ENCODE measurements at places on chromosomes 3 and 15.

GRCh38 chr3:27659279-27660021 is 62.7 kb downstream of the EOMES start:
- H3K4me3 ChIP-seq: no peak overlapping the region
- peak; percentile 68 for DNase-seq
- 0 out of 2 replicates have a peak, but pooled peaks cover 3% of the 10 kb centered on the region for H3K4me1 ChIP-seq
- no peaks in the 10 kb centered on the region for H3K36me3 ChIP-seq
- H3K27ac ChIP-seq: no peak overlapping the region
- no peaks in the 10 kb centered on the region for H3K27me3 ChIP-seq

- no peaks in the 10 kb centered on the region for H3K36me3 ChIP-seq
- no peak overlapping the region for H3K4me3 ChIP-seq
These were observed 2.5 kb downstream of the ALDH1A2 start for GRCh38 chr15:58062983-58063382.

GRCh38 chr3:107024551-107025026 is 352.6 kb upstream of the CCDC54 start:
- no peak for DNase-seq
- H3K27ac ChIP-seq: no peak overlapping the region
- H3K36me3 ChIP-seq: no peaks in the 10 kb centered on the region
- no peaks in the 10 kb centered on the region for H3K4me1 ChIP-seq

GRCh38 chr3:81752604-81753003 is 8.8 kb downstream of the GBE1 start:
- DNase-seq: no peak
- H3K4me1 ChIP-seq: no peaks in the 10 kb centered on the region
- peaks cover 8% of the 10 kb centered on the region for H3K36me3 ChIP-seq
- H3K27ac ChIP-seq: no peak overlapping the region

GRCh38 chr15:43511012-43511885 is 6.2 kb upstream of the MAP1A start:
- H3K27ac ChIP-seq: no peak overlapping the region
- DNase-seq: peak; percentile 63
- H3K27me3 ChIP-seq: peaks cover 12% of the 10 kb centered on the region
- H3K36me3 ChIP-seq: no peaks in the 10 kb centered on the region
- peak overlapping the region; percentile 93 for H3K4me3 ChIP-seq

DNA sequence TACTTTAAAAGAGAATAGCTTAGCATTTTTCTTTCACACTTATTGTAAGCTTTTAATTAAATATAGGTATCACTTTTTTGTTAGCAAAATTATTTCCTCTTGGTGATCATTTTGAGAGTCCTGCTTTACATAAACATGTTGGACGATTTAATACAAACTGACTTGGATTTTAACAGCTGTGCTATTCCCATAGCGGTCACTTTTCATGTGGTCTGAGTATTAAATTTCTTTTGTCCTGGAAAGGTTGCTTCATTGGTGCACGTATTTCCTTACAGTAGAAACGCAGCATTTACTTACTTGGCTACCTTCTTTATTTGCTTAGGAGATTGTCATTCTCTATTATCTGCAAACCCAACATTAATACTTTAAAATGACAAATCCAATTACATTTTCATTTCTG is 109.4 kb downstream of the ATG7 start:
- H3K27me3 ChIP-seq: no peaks in the 10 kb centered on the region
- H3K27ac ChIP-seq: no peak overlapping the region
- no peaks in the 10 kb centered on the region for H3K4me1 ChIP-seq
- H3K36me3 ChIP-seq: no peaks in the 10 kb centered on the region
- H3K4me3 ChIP-seq: no peak overlapping the region

DNA sequence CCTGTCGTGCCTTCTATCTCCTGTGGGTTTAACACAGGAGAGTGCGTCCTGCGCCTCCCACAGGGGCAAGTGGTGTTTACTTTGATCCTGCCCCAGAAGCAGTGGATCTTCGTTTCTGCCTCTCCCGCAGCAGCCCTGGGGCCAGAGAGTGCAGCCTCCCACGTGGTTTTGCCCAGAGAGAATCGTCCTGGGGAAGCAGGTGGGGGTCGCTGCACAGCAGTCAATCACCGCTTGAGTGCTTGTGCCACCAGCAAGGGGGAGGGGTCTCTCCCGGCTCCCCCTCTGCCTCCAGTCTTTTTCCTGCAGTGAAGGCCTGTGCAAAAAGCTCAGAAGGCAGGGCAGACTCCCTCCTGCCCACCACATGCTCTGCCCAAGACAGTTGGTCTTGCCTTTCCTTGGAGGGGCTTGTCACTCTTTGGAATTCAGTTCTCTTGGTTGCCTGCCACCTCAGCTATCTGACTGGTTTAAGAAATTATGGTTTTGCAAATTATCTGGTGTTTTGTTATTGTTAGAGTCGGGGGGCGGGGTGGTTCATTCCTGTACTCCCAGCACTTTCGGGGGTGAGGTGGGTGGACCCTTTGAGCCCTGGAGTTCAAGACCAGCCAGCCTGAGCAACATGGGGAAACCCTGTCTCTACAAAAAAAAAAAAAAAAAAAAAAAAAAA is 26.9 kb downstream of the STOML1 start:
- no peaks in the 10 kb centered on the region for H3K27me3 ChIP-seq
- H3K27ac ChIP-seq: no peak overlapping the region
- DNase-seq: peak; percentile 67
- peaks cover 4% of the 10 kb centered on the region for H3K4me1 ChIP-seq

- no peaks in the 10 kb centered on the region for H3K27me3 ChIP-seq
- DNase-seq: no peak
- no peak overlapping the region for H3K4me3 ChIP-seq
- H3K4me1 ChIP-seq: peaks cover 5% of the 10 kb centered on the region
- H3K27ac ChIP-seq: no peak overlapping the region
These were observed 59.5 kb upstream of the TSEN2 start for GRCh38 chr3:12424635-12425319.

DNA sequence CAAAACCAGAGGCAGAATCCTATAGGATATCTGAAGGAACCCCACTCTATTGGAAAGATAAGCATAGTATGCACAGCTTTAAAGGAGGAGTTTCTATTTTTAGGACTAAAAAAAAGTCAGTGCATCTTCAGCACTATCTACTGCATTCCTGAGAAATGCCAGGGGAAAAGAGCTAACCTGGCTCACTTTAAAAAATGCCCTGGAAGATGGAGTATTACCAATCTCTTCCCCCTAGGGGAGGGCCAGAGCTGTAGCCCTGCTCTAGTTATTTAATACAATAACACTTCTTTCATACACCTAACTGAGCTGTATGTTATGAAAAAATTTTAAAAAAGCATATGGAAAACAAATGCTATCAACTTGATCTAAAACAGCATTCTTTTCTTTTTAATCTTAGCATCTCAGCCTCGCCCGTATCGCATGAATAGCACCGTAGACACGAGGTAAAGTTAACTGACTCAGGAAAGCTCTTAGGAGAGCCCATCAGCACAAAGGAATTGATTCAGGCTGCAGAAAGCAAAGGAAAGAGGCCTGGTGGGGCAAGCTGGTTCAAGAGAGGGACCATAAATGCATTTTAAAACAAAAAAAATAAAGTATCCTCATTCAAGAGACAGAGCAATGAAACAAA is 50.2 kb downstream of the TGM4 start:
- H3K4me3 ChIP-seq: no peak overlapping the region
- H3K27ac ChIP-seq: no peak overlapping the region
- H3K27me3 ChIP-seq: no peaks in the 10 kb centered on the region
- peaks cover 53% of the 10 kb centered on the region for H3K36me3 ChIP-seq

DNA sequence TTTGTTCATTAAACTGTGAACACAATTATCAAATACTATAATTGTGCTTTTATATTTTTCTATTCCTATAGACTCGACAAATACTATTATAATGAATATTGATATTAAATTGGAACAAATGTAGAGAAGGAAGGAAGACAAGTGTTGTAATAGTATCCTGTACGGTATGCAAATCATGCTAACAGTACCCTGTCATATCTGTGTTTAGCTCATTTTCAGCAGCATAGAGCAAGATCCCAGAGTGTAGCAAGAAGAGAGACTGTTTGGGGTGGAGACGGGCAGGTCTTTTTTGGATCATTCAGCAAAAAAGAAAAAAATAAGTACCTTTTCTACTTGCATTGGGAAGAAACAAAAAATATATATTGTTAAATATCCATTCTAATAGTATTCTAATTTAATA is 224.1 kb downstream of the TPRG1 start:
- no peaks in the 10 kb centered on the region for H3K4me1 ChIP-seq
- no peak for DNase-seq
- no peaks in the 10 kb centered on the region for H3K36me3 ChIP-seq
- H3K4me3 ChIP-seq: no peak overlapping the region
- no peak overlapping the region for H3K27ac ChIP-seq

- no peak for DNase-seq
- no peaks in the 10 kb centered on the region for H3K27me3 ChIP-seq
- no peaks in the 10 kb centered on the region for H3K4me1 ChIP-seq
- H3K36me3 ChIP-seq: no peaks in the 10 kb centered on the region
These were observed 52.5 kb downstream of the TP63 start for GRCh38 chr3:189683546-189684255.

- no peaks in the 10 kb centered on the region for H3K27me3 ChIP-seq
- DNase-seq: no peak
- H3K36me3 ChIP-seq: peaks cover 15% of the 10 kb centered on the region
- H3K4me1 ChIP-seq: no peaks in the 10 kb centered on the region
- H3K4me3 ChIP-seq: no peak overlapping the region
- H3K27ac ChIP-seq: no peak overlapping the region
These were observed 27.8 kb downstream of the PDCD6IP start for GRCh38 chr3:33826206-33826605.

DNA sequence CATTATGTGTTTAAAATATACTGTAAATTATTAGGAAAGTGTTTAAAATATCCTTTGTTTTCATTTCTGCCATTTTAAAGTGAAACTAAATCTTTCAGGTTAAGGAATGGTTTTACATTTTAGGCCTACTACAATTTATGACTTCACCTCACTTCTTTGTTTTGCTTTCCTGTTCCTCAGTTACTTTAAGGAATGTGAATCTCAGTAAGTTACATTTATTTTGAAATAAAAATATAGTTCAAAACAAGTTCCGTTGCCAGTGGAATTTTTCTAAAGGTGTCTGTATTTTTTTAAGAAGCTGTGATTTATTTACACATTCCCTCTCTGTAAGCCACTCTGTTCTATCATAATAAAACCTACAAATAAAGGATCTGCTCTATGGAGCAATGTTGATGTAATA is 630.9 kb upstream of the AGTR1 start:
- DNase-seq: no peak
- H3K36me3 ChIP-seq: no peaks in the 10 kb centered on the region
- H3K27ac ChIP-seq: no peak overlapping the region
- H3K4me1 ChIP-seq: no peaks in the 10 kb centered on the region

- H3K27me3 ChIP-seq: no peaks in the 10 kb centered on the region
- H3K36me3 ChIP-seq: peaks cover 6% of the 10 kb centered on the region
- H3K4me3 ChIP-seq: no peak overlapping the region
- no peaks in the 10 kb centered on the region for H3K4me1 ChIP-seq
- H3K27ac ChIP-seq: no peak overlapping the region
These were observed 35.8 kb downstream of the PRKCD start for GRCh38 chr3:53196575-53197407.

- no peak overlapping the region for H3K4me3 ChIP-seq
- H3K36me3 ChIP-seq: no peaks in the 10 kb centered on the region
- no peaks in the 10 kb centered on the region for H3K4me1 ChIP-seq
- no peak for DNase-seq
- no peaks in the 10 kb centered on the region for H3K27me3 ChIP-seq
These were observed 95.8 kb downstream of the PPARG start for GRCh38 chr3:12384451-12385233.

GRCh38 chr15:79431636-79432344 is at the start of gene MINAR1:
Gene MINAR1 (plus strand): TSS chr15:79432336. CDS start chr15:79456148, 23,812 bp downstream.
- DNase-seq: peak; percentile 47
- H3K27me3 ChIP-seq: peaks cover 26% of the 10 kb centered on the region
- H3K36me3 ChIP-seq: no peaks in the 10 kb centered on the region
- 0 out of 2 replicates have a peak, but pooled peaks cover 3% of the 10 kb centered on the region for H3K4me1 ChIP-seq
- H3K4me3 ChIP-seq: peak within 1 kb of the TSS; percentile 80
- H3K27ac ChIP-seq: no peak within 1 kb of the TSS

DNA sequence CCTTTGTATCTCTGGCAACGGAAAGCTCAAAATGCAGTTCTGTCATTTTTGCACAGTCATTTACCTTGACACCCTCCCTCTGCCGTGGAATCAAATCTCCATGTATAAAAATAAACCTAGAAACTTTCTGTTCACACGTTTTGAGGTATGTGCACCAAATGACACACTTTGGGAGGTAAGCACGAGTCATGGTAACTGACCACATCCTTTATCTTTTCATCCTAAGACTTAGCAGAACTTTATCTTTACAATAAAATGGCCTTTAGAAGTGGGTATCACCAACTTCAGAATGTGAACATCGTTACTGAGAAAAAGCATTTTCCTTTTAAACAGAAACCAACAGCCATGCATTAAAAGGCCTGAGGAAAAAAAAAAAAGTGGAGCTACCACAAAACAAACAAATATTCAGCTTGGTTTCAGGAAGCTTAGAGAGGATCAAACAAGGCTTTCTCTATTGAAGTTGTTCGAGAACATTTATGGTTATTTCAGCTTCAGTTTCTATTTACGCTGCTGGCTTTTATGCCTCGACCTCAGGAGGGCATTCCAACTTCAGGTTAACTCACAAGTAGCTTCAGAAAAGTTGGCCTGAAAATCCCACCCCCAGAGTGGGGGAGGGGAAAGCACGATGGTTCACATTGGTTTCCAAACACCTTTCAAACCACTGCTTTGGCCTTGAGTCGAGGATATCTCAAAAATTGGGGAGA is 171.1 kb upstream of the ICE2 start:
- H3K27me3 ChIP-seq: no peaks in the 10 kb centered on the region
- peaks cover 22% of the 10 kb centered on the region for H3K4me1 ChIP-seq
- H3K4me3 ChIP-seq: peak overlapping the region; percentile 46
- H3K36me3 ChIP-seq: no peaks in the 10 kb centered on the region
- DNase-seq: no peak
- H3K27ac ChIP-seq: no peak overlapping the region

DNA sequence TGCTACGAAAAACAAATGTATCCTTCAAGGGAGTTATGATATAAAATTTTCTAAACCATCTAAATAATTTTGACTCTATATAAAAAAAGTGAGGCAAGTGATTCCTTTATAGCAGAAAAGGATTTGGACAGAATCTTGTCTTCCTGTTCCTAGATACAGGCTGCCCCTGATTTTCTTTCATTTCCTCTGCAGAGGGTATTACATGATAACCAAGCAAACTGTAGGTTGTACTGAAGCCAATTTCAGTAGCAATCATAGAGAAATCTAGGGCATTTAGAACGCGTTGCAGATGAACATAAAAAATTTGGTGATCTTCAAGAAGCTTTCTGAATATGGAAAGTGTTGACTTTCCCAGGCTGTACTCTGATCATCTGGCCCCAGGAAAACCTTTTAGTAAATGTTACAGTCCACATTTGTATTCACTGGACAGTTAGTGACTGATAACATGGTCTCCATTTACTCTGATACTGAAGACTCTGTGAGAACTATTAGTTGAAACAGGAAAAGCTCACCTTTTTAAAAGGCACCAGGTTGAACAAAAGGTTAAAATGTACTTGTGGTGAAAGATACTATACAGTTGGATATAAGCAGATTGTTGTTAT is 9.1 kb upstream of the UTS2B start:
- no peak for DNase-seq
- H3K4me1 ChIP-seq: no peaks in the 10 kb centered on the region
- no peak overlapping the region for H3K4me3 ChIP-seq
- H3K27me3 ChIP-seq: no peaks in the 10 kb centered on the region
- H3K27ac ChIP-seq: no peak overlapping the region

GRCh38 chr3:161644891-161645635 is 148.5 kb downstream of the OTOL1 start:
- H3K27ac ChIP-seq: no peak overlapping the region
- H3K27me3 ChIP-seq: no peaks in the 10 kb centered on the region
- H3K36me3 ChIP-seq: no peaks in the 10 kb centered on the region
- H3K4me3 ChIP-seq: no peak overlapping the region
- DNase-seq: no peak
- no peaks in the 10 kb centered on the region for H3K4me1 ChIP-seq

All from H9 (cell line).